Left ventricle myocardium superior (tissue), 1 donor: ENCODE measurements at places on chromosomes 7 and 10. TPM values are rescaled to one million over a fixed set of nuclear protein-coding genes. Genes with fewer than 3 reads are reported as not detected.

The ABCC2 gene
- total RNA-seq: 0.25 TPM

The ZNF107 gene
- 1.1 TPM for total RNA-seq

The CHAT gene
- not detected for total RNA-seq

The NAT16 gene
- total RNA-seq: not detected

The FOXI2 gene
- not detected for total RNA-seq

The TMEM254 gene
- 6.9 TPM for total RNA-seq

- no peak for DNase-seq
These were observed 17.0 kb upstream of the ADAMTS14 start for GRCh38 chr10:70655316-70655715.

DNA sequence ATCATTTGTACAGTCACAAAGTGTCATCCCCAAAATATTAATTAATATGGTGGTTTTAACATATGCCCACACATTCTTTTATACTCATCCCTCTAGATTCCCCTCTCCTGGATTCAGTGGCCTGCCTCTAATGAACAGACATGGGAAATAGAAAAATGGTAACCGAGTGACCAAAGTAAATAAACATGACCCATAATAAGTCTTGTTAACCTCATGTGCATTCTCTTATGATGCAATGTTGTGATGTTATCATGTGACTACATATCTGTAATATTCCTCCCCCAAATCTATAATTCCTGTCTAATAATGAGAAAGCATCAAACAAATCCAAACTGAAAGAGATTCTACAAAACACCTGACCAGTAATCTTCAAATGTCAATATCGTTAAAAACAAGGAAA lies 164.5 kb upstream of the PRSS1 start:
- no peak for DNase-seq

- DNase-seq: no peak
These were observed 75.2 kb downstream of the RNLS start for GRCh38 chr10:88507826-88508453.

- no peak for DNase-seq
These were observed 42.9 kb upstream of the PSAP start for GRCh38 chr10:71893920-71894319.

DNA sequence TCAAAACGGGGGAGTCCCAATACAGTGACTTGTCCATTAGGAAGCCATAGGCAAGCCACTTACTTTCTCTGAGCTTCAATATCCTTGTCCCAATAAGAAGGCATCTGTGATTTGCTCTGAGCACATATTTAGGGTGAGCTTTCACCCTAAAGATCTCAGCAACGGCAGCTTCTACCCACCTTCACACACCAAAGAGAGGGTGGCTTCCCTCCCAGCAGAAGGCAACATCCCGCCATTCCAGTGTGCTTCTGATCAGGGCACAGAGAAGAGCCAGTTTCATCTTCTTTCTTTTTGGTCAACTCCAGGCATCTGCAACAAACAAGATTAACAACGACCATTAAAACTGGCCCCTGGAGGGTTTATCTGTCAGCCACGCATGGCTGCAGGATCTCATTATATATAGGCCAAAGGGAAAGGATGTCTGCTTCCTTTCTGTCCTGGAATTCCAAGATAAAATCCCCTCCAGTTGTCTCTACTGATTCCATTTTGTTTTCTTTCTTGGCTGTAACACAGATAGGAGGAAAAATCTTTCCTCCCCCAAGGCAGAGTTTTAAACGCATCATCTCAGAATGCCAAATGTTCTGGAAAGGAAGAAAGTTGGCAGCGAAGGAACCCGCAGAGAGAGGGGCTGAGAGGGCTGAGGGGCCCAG lies 491 bp upstream of the SH2D4B start:
- no peak for DNase-seq

GRCh38 chr7:155461631-155462030 lies 3.7 kb downstream of the EN2 start:
- DNase-seq: no peak

GRCh38 chr7:113790025-113790424 lies 128.8 kb downstream of the PPP1R3A start:
- DNase-seq: peak; percentile 29

DNA sequence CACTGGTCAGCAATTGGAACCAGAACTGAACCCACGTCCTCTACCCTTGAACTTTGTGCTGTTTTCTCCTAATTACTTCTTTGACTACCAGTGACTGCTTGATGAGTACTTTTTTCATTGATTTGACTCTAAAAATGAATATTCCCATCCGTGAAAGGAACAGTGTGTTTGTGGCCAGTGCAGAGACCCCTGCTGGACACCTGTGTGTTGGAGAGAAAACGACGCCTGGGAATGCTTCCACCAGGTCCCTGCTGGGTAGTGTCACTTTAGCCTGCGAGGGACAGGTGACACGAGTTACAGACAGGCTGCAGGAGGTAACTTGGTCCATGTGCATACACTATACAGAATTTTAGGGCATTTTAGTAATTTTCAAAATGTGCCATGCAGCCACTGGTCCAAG lies 6.8 kb upstream of the GJD4 start:
- DNase-seq: peak; percentile 34

GRCh38 chr7:28433699-28434219 lies 21.4 kb downstream of the CREB5 start:
- no peak for DNase-seq

DNA sequence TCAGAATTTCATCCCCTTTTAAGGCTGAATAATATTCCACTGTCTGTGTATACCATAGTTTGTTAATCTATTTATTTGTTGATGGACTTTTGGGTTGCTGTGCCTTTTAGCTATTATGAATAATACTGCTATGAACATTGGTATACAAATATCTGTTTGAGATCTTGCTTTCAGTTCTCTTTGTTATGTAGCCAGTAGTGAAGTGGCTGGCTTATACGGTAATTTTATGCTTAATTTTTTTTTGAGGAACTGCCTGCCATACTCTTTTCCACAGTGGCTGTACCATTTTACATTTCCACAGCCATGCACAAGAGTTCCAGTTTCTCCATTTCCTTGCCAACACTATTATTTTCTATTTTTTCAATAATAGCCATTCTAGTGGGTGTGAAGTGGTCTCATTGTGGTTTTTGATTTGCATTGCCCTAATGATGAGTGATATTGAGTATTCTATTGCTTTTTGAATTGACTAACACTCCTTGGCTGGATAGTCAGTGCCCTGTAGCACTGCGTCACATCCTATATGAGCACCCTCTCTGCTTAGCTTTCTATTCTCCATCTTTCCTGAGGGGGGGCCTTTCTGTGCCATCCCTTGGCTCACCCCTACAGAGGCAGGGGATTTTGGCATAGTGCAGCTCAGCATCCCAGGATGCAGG lies 29.4 kb upstream of the RAPGEF5 start:
- DNase-seq: no peak

DNA sequence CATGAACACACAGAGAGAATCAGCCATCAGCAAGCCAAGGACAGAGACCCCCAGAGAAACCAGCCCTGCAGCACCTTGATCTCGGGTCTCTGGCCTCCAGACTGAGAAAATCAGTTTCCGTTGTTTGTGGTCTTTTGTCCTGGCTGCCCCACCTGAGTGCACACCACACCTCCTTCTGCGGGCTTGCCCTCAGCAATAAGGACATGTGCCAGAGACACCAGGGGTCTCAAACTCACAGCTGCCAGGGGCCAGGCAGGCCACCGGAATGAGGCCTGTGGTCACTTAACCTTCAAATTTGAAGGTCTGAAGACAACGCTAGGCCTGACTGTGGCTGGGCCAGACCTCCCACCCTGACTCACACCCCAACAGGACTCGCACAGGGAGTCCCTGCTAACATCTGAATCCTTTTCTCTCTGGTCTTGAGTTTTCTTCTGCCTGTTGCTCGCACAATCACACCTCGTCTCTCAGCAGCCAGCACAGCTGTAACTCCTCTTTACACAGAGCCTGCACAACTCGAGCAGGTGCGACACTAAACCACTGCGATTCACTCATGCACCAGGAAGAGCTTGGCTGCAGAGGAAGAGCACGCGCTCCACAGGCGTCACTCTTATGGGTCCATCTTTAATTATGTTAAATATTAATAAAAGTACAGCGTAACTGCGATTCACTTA lies 86.2 kb downstream of the CHST15 start:
- DNase-seq: no peak

DNA sequence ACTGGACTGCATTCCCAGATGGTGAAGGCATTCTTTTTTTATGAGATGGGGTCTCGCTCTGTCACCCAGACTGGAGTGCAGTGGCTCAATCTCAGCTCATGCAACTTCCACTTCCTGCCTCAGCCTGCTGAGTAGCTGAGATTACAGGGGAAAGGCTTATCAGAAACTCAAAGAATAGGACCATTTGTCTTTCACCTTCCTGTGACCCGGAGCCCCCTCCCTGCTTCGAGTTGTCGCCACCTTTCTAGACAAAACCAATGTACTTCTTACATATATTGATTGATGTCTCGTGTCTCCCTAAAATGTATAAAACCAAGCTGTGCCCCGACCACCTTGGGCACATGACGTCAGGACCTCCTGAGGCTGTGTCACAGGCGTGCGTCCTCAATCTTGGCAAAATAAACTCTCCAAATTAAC lies 1.8 kb upstream of the METTL27 start:
- no peak for DNase-seq

DNA sequence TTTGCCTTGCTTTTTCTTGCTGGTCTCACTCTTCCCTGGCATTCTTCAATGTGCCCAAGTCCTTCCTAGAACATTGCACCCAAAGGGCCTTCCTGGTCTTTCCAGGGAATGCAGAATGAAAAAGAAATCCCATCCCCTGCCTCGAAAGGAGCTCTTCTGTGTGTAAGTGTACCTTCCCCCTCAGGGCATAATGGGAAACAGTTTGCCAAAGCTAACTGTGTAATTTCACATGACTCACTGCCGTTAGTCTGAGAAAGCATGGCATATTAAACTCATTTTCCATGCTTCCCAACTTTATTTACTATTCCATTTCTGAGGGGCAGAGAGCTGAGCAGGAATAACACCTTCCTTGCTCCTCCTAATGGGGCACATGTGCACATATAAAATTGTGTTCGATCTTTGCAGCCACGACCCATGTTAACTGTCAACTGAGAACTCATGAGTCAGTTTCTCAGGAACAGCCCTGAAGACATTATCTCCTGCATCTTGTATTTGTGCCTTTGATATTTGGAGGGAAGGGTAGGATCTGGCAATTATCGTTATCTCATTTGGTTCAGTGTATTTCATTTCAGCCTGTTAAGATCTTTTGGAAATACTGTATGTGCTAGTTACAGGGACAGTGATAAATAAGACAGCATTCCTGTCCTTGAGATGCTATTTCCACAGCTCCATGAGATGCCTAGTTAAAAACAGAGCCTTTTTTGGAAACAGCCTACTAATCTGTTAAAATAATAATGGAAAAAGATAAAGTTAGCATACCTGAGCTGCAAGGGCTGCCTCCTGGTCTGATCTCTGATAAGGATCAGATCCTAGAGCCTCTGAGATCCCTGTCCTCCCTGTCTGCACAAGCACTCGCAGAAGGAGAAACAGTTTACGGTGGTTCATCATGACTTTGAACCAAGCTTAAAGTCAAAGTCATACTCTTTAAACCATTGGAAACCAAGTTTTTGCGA lies 42.3 kb downstream of the IKZF1 start:
- DNase-seq: no peak

GRCh38 chr7:132572526-132572925 lies 3.7 kb downstream of the PLXNA4 start:
- no peak for DNase-seq

DNA sequence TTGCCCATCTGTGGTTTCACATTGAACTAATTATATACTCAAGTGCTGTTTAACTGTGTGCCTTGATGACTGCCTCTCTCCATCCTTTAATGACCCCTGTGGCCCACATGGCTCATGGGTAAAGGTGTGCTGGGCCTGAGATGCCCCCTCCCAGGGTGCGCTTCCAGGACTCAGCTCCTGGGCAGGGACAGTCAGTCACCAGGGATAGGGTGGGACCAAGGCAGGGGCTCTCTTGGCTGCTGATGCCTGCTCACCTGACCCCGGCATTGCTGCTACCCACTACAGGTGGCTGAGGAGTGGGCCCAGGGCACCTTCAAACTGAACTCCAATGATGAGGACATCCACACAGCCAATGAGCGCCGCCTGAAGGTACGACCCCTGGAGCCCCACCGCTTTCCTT lies 6.5 kb downstream of the ASL start:
- no peak for DNase-seq

DNA sequence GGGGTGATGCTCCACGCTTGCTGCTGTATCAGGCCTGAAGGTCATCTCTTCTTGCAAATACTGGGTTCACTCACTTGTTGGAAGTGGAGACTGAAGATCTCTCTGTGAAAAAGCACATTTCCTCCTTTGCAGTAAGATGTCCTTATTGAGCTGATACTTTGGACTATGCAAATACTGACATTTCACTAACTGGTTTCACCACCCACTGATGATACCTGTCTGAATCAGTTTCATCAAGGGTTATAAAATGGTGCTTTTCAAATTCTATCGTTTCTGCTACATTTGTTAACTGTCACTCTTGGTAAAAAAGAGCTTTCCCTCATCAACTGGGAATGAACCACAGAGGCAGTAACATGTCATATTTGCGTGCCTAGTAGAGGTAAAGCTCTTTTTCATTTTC lies 35.5 kb downstream of the RAB19 start:
- DNase-seq: no peak
